ENCODE measurements at places on chromosomes 3 and 15.

DNA sequence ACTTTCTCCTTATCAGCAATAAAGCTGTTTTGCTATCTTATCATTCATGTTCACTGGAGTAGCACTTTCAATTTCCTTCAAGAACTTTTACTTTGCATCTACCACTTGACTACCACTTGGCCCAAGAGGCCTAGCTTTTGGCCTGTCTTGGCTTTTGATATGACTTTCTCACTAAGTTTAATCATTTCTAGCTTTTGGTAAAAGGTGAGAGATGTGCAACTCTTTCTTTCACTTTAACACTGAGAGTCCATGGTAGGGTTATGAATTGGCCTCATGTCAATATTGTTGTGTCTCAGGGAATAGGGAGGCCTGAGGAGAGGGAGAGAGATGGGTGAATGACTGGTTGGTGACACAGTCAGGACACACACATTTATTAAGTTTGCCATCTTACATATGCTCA, 31.0 kb upstream of the FAM3D start:
- no peak for DNase-seq

DNA sequence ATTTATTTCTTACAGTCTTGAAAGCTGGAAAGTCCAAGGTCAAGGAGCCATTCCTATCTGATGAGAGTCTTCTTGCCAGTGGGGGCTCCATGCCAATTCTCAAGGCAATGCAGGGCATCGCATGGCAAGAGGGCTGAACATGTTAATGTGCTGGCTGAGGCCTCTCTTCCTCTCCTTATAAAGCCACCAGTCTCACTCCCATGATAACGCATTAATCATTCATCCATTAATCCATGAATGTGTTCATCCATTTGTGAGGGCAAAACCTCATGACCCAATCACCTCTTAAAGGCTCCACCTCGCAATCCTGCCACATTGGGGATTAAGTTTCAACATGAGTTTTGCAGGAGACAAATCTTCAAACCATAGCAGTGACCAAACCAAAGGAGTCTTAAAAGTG, 118.3 kb downstream of the PROS1 start:
- no peak for DNase-seq

DNA sequence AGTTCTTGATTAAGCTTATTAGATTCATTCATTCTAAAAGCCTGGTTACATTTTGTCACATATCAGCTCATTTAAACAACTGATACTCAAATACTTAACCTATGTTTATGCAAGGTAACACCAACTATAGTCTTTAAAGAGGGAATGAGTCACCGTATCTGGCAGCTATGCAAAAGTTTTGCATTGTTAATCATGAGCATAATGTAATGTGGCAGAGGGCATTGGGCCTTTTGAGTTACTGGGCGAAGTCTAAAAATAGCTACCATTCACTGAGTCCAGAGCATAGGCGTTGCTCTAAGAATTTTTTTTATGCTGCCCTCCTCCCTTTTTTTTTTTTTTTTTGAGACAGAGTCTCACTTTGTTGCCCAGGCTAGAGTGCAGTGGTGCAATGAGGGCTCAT, 277.7 kb upstream of the ZNF717 start:
- DNase-seq, result peak; percentile 59

DNA sequence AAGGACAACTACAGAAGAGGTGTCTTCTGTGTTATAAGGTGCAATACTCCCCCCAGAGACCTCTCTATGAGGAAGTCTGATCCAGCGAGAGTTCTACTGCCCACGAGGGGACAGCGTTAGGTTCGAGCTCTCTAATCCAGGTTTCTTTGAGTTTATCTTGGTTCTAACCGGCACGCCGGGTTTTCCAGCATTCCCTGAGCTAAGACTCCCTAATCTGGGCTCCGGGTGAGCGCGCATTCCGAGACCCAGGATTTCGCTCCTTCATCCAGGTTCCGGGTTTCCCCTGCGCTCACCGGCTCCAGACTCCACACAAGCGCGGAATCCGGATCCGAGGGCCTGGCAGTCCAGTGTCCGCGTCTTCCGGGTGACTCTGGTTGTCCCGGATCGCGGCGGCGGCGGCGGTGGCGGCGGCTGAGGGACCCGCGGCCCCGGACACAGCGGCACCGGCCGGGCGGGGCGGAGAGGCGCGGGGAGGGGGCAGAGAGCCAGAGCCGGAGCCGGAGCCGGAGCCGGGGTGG, at the start of gene ZNF609:
Gene ZNF609, plus strand, starts transcription at position 373 of the 518 bp plus-strand sequence. CDS start 38,842 bp downstream, outside the sequence.
- DNase-seq, result peak; percentile 98

DNA sequence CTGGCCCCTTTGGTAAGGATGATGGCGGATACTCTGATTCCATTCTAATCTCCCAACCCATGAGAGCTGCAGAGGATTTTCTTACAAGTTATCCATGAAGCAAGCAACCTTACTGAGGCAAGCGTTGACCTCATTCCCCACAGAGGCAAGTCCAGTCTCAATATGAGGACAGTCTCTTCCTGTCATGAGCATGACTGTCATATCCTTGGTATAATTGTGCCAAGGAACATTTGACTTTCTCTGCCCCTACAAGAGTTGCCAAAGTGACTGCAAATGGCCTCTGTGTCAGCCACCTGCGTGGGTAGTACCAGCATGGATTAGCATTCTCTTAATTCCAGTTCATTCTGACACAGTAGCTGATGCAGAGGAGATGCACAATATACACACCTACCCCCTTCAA, 71.2 kb upstream of the TMEM158 start:
- no peak for DNase-seq

DNA sequence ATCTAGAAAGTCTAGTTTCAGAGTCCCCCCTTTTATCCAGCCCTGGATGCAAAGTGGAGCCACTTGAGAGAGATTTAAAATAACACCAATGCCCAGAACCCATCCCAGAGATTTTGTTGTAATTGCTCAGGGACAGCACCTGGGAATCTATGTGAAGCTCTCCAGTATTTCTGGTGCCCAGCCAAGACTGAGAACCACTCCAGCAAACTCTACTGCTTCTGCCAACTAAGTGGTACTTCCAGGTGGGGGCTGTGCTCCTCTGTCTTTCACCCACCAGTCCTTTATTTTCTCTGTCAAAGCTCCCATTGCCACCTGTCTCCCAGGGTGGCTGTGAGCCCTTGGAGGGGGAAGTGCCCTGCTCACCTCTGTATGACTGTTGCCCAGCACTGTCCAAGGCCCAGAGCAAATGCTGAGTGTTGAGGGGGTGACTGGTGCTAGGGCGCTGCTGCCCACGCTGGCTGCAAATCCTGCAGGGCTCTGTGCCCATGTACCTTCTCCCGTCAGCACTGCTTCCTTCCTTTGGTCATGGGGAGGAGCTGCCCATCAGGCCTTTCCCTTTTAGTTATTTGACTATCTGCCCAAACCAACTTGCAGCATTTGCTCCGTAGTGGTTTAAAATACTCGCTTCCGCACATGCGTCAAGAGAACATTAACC, 9.4 kb downstream of the CLSTN2 start:
- no peak for DNase-seq

DNA sequence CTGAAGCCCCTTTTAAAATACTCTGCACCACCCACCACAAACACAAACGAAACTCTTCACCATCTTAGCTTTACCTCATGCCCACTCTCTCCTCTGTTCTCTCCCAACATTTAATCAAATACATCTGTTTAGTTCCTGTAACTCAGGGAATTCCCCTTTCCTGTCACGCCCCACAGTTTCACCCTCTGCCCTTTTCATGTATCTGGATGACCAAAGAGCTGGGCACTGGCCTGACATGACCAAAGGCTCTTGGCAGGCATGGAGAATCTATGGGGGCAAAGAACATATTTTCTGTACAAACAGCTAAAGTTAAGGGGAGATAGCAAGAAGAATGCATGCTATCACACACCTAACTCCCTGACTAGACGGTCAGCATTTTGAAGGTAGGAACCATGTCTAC, 270.0 kb downstream of the TBL1XR1 start:
- DNase-seq, result no peak

DNA sequence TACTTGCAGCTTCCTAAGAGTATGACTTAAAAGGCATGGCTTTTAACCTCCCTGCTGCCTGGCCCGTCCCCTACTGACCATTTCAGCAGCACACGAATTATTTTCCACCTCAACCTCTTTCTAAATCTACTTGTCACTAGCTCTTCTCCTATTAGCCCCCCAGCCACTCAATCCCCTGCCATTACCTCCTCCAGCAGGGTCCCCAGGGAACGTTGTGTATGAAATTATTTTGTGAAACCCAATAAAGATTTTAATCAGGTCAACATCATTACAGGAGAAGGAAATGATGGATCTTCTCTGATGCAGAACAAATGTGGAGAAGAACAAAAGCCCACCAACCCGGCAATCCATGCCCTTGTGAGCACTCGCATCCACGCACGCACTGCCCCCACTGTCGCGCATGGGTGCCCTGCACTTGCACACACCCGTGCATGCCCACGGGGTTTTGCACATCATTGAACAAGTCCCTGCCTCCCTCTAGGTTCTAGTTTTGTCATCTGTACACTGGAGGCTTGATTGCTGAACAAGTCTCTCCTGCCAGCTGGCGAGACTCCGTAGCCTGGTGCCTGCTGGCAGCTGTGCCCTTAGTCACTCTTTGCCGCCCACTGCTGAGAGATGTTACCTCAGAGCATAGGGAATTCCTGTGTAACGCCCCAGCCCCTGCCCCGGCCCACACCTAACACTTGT, 51.6 kb downstream of the LINGO1 start:
- DNase-seq, result no peak

DNA sequence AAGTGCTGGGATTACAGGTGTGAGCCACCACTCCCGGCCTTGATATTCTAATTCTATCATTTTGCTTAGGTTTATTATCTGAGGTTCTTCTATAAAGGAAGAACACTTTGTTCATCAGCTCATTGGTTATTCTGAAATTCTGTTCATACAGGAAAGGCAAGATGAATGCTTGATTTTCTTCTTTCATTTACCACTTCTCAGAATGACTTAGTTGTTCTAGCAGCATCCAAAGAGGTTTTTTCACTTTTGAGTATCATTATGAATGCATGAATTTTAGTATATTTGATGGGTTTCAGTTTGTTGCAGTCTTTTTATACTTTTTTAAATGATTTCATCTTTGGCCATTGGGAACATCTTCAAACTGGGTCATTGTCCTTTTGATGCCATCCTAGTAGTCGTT, 51.8 kb downstream of the RNF111 start:
- DNase-seq, result no peak

DNA sequence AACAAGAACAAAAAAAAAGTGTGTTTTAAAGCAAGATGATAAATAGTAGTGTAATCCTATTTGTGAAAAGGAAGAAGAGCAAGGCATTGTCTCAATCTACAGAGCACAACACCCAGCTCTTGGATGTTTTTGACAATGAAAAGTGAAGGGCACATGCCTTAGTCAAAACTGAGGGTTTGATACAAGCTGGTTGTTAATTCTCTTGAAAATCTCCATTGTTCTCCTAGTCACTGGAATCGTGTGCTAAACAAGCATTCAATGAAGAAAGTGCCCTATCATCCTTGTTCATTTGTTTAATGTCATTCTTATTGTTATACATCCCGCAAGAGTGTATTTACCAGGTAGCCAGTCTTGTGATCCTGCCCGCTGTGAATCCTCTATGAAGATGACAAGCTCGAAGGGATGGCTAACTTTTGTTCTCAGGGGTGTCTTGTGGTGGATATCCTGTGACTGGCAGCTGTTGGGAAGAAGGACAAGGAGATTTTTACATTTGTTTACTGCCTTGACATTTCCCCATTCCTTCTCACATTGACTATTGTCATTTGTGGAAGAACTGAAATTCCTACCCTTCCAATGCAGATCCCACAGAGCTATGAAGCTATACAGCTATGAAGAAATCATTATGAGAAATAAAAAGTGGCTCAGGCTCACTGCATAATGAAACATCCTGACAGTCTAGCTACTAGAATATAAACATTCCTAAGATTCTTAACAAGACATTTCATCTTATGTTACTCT, 175.9 kb downstream of the VGLL3 start:
- DNase-seq, result no peak

- DNase-seq, result peak; percentile 26
These were observed 34.4 kb downstream of the TNK2 start for GRCh38 chr3:195873971-195874370.

DNA sequence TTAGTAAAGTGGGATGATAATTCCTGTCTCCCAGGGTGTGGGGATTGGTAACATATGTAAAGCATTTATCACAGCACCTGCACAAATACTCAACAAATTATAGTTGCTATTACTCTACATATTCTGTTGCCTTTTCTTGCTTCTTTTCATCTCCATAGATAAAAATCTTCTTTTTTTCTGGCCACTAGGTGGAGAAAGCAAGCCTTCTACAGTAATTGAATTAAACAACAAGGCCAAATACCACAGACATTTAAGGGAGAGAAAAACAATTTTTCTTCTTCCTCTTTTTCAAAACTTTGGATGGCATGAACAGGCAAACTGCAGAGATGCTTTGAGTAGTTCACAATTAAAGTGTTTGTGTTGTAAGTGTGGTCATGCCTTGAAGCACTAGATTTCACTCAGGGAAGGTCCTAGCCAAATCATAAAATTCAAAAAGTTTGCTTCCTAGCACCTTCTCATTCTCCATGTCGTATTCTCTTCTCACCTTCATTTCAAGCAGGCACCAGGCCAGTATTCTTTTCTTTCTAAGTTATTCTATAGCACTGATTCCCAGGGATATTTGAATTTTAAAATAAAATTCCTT, 493.4 kb upstream of the TGFBR2 start:
- no peak for DNase-seq

GRCh38 chr3:53830944-53831343, 15.3 kb downstream of the CHDH start:
- no peak for DNase-seq

DNA sequence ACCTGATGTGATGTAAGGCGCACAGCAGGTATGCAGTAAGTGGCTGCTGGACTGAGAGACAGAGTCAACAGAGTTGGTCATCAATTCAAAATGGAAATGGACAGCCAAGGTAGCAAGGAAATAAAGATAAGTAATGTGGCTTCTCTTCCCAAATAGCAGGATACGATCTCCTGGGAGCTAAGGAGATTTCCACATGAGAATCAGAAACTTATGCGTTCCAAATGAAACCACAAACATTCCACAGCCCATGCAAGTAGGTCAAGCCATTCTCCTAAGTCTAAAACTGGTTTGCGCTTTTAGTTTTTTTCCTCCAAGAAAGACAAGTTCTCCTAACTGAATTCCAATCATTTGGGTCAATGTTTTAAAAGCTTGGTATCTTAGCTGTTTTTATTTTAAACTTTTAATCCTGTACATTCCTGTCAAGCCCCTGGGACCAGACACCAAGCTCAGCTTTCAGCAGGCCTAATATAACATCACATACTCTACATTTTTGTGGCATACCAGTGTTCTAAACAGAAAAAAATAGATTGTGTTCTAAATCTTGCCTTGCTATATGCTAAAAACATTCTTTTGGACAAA, 73.7 kb upstream of the TSPAN3 start:
- peak; percentile 72 for DNase-seq

Measured in urothelium cell line (cell line).